ENCODE measurements at places on chromosomes 2 and 18.

DNA sequence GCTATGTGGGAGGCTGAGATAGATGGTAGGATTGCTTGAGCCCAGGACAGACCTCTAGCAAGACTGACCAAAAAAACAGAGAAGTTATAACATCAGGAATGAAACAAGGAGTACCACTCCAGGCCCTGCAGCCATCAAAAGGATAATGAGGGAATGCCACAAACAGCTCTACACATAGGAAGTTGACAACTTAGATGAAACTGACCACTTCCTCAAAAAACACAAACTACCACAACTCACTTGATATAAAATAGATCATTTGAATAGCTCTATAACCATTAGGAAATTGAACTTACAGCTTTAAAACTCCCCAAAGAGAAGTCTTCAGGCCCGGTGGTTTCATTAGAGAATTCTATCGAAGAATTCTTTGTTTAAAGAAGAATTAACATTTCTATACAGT, 12.9 kb upstream of the ESPNL start:
- DNase-seq: no peak

DNA sequence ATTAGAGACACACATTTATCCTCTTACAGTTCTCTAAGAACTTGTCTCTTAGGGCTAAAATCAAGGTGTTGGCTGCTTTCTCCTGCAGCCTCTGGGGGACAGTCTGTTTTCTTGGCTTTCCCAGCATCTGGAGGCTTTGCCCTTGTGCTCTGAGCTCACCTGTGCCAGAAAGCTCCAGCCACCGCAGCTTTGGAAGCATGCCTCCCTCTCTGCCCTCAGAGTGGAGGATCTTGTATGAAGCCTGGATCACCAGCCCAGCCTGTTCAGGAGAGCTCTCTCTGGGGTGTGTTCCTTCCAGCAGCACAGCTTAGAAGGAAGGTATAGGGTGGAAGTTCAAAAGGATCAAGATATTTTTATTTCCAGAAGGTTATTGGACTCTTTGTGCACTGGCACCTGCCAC, 53.1 kb upstream of the TPO start:
- no peak for DNase-seq

DNA sequence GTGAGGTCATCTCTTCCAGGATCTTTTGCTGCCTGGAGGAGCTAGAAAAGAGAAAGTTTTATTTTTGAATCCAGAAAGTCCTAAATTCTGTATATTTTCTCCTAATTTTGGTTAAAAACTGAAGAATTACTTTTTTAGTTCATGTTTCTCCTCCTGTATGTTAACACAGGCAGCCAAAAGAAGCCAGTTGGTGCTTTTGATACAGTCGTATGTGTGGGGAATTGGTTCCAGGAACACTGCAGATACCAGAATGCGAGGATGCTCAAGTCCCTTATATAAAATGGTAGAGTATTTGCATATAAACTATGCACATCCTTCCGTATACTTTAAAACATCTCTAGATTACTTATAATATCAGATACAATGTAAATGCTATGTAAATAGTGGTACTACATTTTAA, 22.6 kb upstream of the ADAM23 start:
- DNase-seq: no peak

- no peak for DNase-seq
Observed at GRCh38 chr18:67183398-67183797, 333.1 kb downstream of the DSEL start.

DNA sequence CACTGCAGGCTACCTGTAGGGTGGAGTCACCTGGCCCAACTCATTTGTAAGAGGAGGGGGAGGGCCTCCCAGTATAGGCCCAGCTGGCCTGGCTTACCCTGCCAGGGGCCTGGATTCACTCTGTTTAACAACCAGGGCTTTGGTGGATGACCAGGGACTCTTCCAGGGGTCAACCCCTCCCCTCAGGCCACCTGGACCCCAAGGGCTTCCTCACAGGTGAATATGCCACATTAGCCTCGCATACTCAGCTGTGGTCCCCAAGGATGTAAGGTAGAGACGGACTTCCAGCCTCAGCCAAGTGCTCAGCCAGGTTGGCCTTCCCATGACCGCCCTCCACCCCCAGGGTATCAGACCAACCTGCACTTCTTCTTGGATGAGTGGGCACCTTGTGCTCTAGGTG, 8.8 kb upstream of the SH3RF3 start:
- DNase-seq: no peak

DNA sequence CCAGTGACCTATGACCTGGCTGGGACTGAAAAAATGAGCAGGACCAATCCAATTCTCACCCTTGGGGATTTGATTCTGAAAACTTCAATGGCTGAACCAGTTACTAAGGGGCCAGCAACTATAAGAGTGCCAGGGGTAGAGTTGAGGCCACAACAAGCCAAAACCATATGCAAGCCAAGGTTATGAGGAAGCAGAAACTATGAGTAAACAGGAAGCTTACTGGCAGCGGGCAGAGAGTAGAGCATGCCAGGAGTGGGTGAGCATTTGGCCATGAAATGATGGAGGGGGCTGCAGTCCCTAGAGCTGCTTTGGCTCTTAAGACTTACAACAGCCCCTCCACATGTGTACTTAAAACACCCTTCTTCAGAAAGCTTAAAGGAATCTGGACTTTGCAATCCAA, 82.4 kb downstream of the RBMS1 start:
- peak; percentile 51 for DNase-seq

GRCh38 chr18:28439870-28440269, 262.9 kb upstream of the CDH2 start:
- no peak for DNase-seq

GRCh38 chr18:13241893-13242175, 23.3 kb downstream of the LDLRAD4 start:
- DNase-seq: no peak

DNA sequence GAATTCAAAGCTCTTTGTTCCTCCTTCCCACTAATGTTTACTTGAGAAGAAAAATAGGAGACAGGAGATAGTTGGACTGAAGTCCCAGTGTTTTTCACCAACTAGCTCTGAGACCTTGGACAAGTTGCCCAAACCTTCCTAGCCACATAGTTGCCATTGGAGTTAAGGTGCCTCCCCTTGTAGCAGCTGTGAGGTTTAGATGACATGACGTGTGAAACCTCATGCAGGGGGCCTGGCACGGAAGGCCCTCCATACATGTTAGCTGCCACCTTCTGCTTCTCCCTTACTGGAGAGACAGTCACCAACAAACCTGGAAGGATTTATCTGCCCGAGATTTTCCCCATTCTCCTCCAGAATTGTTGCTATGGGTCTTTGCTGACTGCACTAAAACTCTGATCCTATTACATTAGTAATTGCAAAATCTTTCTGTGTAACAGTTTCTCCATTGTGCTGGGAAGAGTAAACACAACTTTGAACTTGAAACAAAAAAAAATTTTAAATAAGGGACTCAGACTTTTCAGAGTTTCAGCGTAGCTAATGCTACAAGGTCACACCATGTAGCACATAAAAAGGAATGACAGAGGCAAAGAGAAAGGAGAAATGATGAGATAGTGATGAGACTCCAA, 23.8 kb upstream of the CABYR start:
- no peak for DNase-seq

DNA sequence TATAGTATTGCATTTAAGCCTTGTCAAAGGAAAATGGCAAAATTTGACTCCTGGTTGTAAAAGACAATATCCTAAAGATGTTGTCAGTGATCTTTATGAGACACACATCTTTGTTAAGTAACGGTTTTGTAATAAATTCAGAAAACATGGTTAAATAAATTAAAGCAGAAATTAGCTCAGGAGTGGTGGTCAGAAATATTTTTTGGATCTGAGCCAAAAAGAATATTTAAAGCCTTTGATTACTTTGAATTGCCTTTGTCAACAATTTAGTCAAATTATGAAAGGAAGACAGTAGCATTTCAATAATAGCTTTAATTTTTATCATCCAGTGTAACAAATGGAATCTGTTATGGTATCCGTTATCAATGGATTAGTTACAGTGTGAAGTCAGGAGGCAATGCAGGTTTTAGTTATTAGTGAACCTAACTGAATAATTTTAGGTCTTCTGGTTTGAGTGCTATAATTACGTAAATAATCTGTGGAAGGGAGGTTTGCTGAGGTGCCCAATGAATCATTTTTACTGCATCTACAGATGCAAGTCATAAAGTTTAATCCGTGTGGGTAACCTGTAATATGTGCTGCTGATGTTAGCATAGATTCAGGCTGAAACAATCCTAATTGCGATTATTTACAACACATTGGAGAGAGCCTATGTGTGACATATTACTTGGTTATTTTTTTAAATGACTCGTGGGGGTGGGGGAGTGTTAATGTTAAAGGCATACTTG, 42.7 kb downstream of the SMAD4 start:
- DNase-seq: no peak

DNA sequence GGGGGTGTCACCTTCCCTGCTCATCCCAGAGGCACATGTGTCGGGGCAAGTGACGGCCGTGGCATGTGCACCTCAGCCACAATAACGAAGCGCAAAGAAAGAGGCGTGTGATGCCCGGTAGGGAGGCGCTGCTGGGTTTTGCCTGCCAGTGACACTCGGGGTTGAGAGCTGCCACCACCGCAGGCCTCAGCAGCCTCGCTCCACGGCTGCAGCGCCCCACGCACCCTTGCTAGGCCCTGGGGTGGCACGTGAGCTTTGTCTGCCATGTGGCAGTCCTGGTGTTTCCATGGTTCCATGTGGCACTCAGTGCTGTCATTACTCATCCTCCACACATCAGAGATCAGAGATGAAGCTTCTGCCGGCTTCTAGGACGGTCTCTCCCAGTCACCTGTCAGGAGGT, 136.0 kb upstream of the AGAP1 start:
- no peak for DNase-seq

Measured in AG08396 (cell line).